ENCODE measurements at places on chromosomes 3 and 15. TPM values are rescaled to one million over a fixed set of nuclear protein-coding genes. Genes with fewer than 3 reads are reported as not detected.

BTLA gene
- 0.25 TPM for polyA plus RNA-seq

GRK7 gene
- 0.13 TPM for polyA plus RNA-seq

SI gene
- not detected for polyA plus RNA-seq

DNA sequence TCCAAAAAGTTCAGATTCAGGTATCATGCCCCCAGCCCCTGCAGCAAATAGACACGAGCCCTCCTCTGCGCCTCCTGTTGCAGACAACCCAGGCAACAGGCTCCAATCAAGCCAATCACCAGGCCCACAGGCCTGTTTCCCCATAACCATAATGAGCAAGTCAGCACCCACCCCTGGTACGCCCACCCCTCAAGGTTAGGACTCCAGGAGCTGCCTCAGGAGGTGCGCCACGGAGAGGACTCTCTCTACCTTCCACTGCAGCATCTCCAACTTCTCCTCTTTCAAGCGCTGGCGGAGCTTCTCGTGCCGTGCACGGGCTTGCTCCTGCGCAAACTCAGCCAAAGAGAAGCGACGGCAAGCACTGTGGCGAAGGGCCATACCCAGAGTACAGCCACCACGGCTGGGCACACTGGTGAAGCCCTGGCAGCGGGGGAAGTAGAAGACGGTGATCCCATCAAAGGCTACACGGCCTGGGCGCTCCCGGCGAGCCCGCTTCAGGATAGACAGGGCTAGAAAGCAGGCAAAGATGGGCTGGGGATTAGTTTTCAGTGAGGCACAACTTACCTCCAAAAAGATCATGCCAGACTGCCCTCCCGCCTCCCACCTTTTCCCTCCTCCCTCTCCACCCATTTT, 8.5 kb downstream of the CSRNP1 start:
- no peak for DNase-seq

GRCh38 chr3:131535131-131535530, 32.4 kb upstream of the MRPL3 start:
- DNase-seq, result no peak

Data from right renal pelvis (tissue), 4 donors.